ENCODE measurements at places on chromosomes 6 and 20. TPM values are rescaled to one million over a fixed set of nuclear protein-coding genes. Genes with fewer than 3 reads are reported as not detected.

The DEFB124 gene
- total RNA-seq: not detected

The TINAG gene
- total RNA-seq: not detected

The ADGB gene
- not detected for total RNA-seq

The LY6G5C gene
- 0.18 TPM for total RNA-seq

- no peak for DNase-seq
Measured at GRCh38 chr20:18717062-18717461, 96.5 kb upstream of the SCP2D1 start.

DNA sequence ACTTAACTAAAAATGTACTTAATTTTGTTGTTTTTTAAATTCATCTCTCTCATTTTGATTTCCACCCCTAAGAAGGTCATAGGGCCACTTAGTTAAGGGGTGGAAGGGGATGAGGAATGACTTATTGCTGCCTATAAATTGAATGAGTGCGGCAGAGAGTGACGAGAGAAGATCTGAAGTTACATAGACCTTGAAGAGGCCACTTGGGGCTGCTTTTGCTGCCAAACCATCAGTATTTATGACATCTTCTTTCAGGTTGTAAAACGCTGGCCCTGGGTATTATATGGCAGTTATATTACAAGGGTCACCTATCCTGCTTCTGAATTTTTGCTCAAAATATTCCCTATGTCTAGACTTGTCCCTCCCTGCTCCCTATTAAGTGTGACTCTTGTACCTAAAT, 119.6 kb upstream of the RIMS1 start:
- no peak for DNase-seq

GRCh38 chr20:62040381-62040922, 25.2 kb downstream of the TAF4 start:
- DNase-seq: no peak
